Nucleus accumbens (tissue), 56 donors: ENCODE measurements at places on chromosomes 5 and 9.

DNA sequence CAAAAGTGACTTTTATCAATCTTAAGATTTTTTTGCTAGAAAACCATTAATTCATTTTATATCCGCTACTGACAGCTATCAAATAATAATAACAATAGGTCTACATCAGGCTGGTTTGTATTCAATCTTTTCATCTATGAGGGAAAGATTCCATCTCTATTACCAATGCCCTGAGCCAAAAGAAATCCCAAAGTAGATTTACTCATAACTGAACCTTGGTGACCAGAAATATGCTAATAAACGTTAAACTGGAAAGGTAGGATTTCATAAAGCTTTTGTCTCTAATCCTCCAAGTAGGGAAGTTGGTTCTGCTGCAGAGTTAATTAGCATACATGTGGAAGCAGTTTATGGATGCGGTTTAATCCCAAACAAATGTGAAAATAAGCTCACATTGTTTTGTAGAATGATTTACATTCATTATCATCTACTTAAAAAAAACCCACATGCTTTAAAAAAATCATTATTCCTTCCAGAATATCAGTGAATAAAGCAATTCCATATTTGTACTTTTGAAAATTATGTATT is 715.5 kb downstream of the CETN3 start:
- DNase-seq, result no peak

GRCh38 chr5:170769898-170770416 is 13.6 kb upstream of the GABRP start:
- no peak for DNase-seq

- no peak for DNase-seq
These were observed 10.9 kb upstream of the IL12B start for GRCh38 chr5:159341145-159341544.

- no peak for DNase-seq
These were observed 69.5 kb upstream of the PITX1 start for GRCh38 chr5:135103575-135103853.

DNA sequence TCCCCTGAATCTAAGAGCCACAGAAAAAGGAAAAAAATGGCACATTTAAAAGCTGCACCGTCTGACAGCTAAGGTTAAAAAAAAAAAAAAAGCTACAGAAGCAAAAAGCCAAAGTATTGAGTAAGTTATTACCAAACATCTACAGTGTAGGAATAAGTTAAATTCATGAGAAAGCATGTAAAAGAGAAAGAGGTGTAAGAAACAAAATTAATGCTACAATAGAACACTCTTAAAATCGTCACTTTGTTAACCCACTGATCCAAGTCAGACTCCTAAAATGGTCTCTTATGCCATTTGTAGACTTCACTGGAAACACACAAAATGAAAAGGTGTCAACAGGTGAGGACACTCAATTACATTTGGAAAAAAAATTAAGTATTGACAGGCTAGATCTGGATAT is 120.2 kb downstream of the SSBP2 start:
- no peak for DNase-seq

- DNase-seq, result no peak
These were observed 5.9 kb downstream of the PDLIM7 start for GRCh38 chr5:177491429-177491945.

GRCh38 chr5:109786206-109786855 is 96.6 kb downstream of the MAN2A1 start:
- DNase-seq, result no peak

DNA sequence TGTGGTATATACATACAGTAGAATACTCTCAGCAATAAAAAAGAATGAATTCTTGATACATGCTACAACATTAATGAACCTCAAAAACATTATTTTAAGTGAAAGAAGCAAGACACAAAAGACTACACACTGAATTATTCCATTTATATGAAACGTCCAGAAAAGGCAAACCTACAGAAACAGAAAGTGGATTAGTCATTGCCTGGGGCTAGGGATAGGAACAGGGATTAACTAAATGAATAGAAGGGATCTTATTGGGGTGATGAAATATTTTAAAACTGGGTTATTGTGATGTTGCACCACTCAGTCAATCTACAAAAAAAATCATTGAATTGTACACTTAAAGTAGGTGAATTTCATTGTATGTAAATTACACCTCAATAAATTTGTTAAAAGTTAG is 326.7 kb downstream of the PIK3R1 start:
- DNase-seq, result no peak

- peak; percentile 5 for DNase-seq
These were observed 375.7 kb upstream of the ZNF462 start for GRCh38 chr9:106487266-106487665.

DNA sequence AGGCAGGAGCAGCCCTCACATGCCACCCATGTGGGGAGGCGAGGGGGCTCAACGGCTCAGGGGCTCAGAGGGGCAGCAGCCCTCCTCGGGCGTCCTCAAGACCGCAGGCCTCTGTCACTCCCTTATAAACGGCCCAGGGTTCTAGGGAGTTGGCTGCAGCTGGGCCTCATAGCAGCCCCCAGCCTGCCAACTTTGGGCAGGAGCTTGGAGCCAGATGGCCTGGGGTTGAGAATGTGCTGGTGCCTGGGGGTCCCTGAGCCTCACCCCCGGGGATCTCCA is 51.0 kb upstream of the RNU6ATAC start:
- DNase-seq, result no peak
